Activated CD8-positive, alpha-beta memory T cell treated with anti-CD3 and anti-CD28 coated beads for 1 hour (primary cell): ENCODE measurements at places on chromosomes 4 and X.

DNA sequence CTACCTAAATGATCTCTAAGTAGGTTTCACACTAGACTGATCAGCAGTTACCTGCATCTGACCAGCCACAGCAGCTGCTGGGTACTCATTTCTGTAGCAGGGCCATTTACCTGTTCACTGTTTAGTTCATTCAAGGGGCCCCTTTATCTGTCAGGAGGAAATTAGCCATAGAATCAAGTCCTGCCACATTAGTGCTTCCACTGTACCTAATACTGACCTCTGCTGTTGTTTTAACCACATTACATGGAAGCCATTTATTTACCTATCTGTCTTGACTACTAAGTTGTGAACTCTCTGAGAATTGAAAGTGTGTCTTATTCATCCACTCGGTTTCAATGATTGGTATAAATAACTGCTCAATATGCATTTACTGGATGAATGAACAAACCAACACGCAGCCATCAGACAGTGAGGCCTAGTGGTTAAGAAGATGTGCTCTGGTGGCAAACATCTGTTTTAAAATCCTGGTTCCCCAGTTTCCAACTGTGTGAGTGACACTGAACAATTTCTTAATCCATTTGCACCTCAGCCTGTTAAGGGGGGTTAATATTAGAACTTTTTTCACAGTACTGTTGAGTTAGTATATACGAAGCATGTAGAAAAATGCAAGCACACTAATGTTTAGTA is 30.0 kb upstream of the ANXA5 start:
- no peak for DNase-seq

DNA sequence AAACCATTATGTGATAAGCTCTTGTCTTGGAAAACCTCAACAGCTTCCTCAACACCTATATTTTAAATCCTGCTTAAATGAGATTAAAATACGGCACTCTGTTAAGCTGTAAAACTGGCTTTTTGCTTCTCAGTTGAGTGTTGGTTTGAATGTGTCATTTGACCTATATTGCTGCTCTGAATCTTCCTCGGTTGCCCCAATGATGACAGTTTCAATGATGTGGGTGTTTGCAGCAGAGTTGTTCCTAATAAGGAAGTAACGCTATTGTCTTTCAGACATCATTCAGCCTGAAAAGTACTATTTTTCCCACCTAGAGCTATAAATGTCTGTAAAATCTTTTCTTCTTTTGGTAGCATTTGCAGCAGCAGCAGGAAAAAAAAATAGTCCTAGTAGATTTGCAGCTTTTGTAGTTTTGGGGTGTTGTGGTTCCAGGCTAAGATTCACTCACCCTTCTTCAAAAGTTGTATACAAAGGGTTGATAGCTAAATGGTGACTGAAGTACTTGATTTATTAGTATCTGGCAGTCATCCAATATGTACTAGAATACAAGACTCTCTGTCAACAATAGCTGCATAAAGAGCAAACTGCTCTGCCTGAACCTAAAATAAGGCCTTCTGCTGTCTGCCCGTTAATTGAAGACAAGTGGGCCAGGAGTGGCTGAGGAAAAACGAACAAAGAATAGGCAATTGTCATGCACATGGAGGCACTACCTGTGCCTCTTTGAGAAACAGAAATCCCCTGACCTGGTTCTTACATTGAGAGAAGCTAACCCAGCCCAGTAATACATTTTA is 333.1 kb downstream of the IL1RAPL1 start:
- DNase-seq: no peak

GRCh38 chr4:53010318-53010717 is 148.2 kb downstream of the RASL11B start:
- no peak for DNase-seq

GRCh38 chrX:23263892-23264291 is 70.8 kb upstream of the PTCHD1 start:
- no peak for DNase-seq

- no peak for DNase-seq
Observed at GRCh38 chr4:93834249-93835066, 5.9 kb downstream of the ATOH1 start.

DNA sequence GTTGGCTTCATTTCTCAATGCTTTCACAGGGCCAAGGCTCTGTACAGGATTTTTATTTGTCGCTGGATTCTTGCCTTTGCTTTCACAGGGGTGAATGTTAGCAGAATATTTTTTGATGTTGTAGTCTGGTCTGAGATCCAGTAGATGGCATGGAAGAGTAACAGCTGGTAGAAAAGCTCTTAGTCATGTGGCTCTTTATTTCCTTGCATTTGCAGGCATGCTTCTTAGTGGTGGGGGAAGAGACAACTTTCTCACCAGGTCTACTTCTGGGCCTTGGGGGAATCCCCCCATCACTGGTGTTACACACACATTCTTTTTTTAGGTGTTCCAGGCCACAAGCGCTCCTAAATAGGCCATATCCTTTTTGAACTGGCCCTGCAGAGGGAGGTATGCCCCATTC is 58.2 kb upstream of the DKK2 start:
- DNase-seq: no peak

DNA sequence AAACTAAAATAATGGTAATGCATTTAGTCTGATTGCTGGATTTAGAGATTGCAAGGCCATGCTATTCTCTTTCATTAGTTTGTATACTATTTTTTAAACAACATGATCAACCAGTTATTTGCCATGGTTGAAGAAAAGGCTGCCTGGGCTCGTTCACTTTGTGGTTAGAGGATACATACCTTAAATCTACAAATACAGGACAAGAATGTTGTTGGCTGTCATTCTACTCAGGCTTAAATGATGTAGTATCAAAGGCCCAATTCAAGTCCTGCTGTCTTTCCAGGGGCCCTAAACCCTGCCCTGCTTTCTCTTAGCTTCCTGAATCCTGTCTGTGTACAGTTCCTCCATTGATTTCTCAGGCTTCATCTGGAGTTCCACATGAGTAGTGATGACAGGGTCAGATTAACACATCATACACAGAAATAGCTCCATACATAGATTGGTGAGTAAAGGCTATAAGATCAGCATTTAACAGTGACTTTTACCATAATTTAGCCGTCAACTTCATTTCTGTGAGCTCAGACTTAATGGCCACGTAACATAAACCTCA is 114.9 kb upstream of the GPRIN3 start:
- no peak for DNase-seq

DNA sequence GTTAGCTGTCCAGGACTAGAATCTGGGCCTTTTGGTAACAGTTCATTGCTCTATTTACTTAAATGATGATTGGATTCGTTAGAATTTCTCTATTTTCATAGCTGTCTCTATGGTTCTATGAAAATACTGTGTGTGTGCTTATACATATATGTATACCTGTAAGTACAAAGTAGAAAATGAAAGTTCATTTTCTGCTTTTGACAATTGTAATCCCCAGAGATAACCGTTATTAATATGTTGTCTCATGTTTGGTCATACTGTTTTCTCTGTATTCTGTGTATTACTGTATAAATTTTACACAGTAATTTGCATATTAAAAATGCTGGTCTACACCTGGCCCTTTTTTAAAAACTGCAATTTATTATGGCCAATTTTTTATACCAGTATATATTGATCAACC is 55.4 kb downstream of the CLCN3 start:
- DNase-seq: no peak

- DNase-seq: no peak
Observed at GRCh38 chr4:175961604-175962003, 104.0 kb upstream of the WDR17 start.

GRCh38 chr4:15005474-15006115 is 3.3 kb downstream of the CPEB2 start:
- DNase-seq: no peak

- no peak for DNase-seq
Observed at GRCh38 chr4:85707611-85708010, 232.7 kb downstream of the ARHGAP24 start.

GRCh38 chr4:76250962-76251361 is 559 bp upstream of the FAM47E start:
- no peak for DNase-seq

DNA sequence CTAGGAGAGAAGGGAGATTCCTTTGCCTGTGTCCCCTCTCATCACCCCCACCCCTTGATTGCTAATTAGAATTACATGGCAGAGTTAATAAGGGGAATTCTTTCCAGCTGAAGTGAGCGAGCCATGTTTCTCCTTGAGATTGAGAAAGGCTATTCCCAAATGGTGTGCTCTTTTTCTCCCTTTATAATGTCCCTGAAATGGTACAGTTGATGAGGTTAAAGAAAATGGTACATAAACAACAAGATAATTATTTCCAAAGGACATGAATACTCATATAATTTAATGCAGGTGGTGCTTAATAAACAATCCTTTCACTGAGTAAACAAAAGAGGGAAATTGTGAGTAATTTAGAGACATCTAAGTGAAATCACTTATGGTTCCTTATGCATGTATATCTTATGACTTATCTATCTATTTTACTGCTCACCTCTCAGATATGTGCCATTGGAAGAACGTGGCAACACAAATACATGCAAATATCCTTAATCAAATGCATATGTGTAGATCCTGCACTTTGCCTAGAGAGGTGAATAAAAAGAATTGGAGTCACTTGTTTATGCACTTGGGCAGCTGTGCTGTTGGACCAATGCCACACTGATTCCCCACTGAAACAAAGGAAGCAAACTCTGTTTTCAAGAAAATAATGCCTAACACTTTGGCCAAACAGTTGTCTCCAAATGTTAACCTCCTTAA is 106.6 kb upstream of the WDR44 start:
- no peak for DNase-seq

DNA sequence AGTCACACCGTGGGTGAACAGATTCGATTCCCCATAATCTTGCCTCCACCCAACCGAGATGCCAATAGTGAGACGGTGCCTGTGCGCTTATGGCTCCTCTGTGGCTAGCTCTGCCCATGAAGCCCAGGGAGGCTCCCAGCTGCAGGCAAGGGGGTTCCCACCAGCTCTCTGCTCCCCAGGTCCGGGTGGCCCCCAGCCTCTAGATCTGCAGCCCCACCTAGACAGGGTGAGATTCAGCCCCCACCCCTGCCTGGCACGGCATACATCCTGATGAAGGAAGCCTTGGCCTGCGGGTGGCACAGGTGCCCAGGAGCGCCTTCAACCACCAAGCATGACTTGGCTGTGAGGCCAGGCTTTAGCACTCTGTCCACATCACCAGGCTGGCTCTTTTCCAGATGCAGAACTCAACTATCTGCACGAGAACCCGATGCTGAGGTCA is 40.6 kb downstream of the WDR1 start:
- no peak for DNase-seq

DNA sequence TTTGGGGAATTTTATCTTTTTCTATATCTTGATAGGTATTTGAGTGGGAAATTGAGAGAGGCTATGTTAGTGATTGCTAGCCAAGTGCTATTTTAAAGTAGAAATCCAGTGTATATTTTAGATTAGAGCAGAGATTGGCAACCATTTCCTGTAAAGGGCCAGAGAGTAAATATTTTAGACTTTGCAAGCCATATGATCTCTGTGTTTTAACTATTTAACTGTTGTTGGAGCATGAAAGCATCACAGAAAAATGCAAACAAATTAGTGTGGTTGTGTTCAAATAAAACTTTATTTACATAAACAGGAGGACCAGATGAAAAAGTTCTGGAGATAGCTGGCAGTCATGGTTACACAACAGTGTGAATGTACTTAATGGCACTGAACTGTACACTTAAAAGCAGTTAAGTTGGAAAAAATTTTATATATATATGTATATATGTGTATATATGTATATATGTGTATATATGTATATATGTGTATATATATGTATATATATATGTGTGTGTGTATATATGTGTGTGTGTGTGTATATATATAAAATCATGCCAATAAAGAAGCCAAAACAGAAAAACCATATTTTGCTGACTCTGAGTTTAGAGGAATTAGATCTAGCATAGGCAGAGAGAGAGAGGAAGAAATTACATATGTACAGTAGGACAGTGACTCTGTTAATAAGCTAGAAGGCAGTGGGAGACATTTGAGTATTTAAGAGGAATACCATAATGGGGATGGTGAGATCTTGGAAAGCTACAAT is 83.4 kb downstream of the TMEM164 start:
- no peak for DNase-seq

DNA sequence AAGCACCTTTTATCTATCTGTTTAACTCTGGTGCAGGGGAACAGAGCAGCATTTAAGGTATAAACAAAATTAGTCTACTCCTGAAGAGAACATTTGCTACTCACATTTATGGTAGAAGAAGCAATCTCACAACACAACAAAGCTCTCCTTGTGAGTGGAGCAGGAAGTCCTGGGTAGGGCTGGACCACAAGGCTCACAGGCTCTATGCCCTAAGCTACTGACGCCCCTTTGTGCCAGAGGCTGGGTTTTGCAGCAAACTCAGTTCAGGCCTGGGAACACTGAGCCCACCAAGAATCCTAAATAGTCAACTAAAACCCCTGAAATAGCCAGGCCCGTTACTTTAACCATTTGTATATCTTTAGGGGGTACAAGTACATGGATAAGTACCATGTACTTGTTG is 4.7 kb upstream of the ZXDB start:
- no peak for DNase-seq

DNA sequence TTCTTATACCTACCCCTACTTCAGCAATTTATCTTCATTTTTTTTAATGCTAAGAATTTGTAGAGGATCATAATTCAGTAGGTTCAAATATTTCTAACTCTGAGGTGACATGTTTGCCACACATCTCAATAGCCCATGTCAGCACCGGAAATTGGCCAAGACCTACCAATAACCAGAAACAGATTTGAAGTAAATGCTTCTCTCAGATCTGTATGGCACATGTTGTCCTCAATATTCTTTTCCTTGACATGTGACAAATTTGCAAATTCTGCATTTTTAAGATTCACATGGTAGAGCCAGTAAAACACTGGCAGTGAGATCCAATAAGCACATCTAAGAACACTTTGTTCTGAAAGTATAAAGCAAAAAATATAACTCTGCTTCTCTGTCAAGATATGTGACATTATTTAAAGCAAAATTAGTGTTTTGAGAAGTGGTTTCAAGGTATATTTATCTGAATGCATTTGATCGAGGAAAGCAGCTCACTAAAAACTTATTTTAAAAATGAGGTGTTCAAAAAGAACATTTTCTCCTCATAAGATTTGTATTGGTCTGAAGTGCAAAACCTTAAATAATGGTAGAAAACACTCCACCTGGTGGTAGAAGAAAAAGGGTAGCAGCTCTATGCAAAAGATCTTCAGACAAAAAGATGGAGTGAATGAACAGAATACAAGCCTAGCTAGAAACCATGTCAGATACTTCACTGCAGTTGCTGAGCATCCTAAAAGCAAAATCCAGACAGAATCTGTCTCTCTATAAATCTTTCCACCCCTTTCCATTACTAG is 513.8 kb upstream of the FAM241A start:
- no peak for DNase-seq

DNA sequence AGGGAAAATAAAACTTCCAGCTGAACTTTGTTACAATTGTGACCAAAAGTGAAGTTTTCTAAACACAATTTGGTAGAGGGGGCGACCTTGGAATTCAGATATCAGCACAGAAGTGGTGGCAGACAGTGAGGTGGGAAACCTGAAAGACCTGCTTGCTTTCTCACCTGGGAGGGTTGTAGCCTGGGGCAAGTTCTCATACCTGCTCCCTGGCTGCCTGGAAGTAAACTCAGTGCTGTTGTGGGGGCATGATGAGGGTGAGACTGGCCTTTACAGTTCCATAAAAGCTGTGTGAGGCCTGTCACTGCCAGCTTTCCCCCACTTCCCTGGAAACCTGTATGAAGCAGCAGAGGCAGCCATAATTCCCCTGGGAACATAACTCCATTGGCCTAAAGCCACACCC is 1180.2 kb downstream of the FAM133A start:
- no peak for DNase-seq

- no peak for DNase-seq
Observed at GRCh38 chr4:146742416-146742815, 103.7 kb downstream of the POU4F2 start.

GRCh38 chr4:121330180-121330665 is 50.6 kb downstream of the QRFPR start:
- no peak for DNase-seq

- no peak for DNase-seq
Observed at GRCh38 chrX:38102875-38103274, 96.5 kb downstream of the SYTL5 start.
